Mammary epithelial cell (primary cell): ENCODE measurements at places on chromosomes 16 and 17.
A peak's percentile ranks its signal among the peaks of the same experiment; 100 is the strongest.

GRCh38 chr16:4392382-4393239, 21.0 kb downstream of the VASN start:
- DNase-seq = peak; percentile 62

DNA sequence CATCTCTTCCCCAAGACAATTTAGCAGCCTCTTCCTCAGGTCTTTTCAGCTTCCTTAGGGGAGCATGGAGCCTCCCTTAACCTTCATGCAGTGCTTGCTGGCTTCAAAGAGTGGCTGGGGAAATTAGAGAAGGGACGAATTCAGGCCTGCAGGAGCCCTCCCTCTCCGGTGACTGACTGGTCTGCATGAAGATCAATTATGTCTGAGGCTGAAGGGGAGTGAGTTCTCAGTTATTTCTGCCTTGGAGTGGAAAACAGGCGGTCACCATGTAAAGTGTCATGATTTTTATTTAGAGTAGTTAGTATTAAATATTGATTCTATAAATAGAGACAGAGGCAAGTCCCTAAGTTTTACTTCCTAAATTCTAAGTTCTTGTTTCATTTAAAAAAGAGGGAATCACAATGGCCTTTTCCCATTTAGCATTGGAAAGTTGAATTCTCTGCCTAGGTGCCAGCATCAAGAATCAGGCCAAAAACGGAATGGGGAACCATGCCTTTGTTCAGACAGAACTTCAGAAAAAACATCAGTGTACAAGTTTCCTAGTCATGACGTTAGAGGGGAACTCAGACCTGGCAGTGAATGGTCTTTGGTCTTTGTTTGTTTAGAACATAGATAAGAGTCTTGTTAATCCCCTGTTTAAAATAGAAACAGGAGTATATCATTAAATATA, 4.4 kb downstream of the GABARAPL2 start:
- no peak for DNase-seq

DNA sequence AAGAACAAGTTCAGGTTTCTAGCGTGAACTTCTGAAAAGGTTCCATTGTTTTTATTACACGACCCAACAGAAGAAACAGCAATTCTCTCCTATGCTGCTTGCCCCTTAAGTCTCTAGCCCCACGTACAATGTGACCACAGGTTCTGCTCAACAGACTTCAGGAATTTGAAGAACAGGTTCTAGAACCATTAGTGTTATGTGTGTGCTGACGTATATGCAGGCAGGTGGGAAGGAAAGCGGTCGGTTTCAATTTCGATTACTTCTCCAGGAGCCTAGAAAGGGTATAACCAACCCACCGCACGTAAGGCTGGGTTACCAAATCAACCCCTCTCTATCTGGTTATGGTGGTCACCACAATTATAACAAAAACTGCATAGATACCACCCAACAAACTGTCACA, 39.4 kb downstream of the XPO6 start:
- no peak for DNase-seq

DNA sequence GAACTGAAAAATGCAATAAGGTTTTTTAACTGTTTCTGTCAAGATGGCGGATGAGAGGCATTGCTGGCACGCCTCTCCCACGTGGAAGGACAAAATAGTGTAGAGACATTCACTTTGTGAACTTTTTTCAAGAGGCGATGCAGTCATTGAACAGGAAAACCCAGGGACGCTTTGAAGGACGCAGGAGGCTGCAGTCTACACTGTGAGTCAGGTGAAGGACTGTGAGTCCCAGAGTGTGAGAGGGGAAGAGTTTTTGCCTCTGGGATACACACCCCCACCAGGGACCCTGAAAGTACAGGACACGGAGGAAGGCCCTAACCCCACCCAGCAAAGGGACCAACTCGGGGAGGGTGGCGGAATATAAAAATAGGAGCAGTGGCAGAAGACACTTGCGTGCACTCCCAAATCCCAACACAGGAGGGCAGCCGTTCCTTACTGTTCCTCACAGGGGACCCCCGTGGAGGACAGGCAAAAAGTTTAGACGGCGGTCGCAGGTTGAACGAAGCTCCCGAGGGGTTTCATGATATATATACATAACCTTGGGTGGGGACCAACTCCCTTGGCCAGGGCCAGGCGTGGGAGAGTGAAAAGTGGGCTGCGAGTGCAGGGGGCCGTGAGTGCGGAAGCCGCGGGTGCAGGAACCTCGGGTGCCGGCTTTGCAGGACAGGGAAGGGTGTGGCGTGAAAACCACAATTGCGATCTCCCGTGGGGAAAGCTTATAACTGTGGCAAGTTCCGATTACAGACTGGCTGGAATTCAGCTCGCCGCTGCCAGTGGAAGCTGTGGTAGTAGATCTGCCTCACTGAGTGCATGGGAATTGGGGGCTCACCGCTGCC, 82.0 kb upstream of the ALOX12 start:
- no peak for DNase-seq

DNA sequence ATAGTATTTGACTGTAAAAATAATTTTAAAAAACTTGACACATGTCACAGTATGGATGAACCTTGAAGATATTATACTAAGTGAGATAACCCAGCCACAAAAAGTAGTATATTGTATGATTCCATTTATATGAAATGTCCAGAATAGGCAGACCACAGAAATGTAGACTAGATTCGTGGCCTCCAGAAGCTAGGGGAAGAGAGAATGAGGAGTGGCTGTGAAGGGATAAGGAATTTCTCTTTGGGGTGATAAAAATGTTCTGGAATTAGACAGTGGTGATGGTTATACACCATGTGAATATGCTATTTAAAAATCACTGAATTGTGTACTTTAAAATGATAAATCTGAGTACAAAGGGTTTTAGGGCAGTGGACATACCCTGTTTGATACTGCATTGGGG, 253.1 kb upstream of the DYNLRB2 start:
- no peak for DNase-seq
